ENCODE measurements at places on chromosomes 4 and X.

DNA sequence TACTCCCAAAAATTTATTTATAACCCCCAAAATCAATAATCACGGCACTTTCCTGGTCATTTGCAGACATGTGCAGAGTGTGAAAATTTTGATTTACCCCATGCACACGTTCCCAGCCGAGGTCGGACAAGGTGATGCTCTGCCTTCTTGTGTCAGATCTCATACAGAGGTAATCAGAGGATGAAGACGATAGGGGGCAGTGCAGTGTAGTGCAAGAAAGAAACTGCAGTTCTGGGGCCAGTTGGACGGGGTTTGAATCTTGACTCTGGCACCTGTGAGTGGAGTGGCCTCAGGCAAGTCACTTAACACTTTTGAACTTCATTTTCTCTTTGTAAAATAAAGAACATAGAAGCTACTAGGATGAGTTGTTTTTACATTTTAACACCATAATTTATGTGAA lies 88.4 kb downstream of the FRMPD3 start:
- no peak for DNase-seq

- peak; percentile 40 for DNase-seq
Measured at GRCh38 chr4:158315706-158316105, 105.4 kb downstream of the TMEM144 start.

DNA sequence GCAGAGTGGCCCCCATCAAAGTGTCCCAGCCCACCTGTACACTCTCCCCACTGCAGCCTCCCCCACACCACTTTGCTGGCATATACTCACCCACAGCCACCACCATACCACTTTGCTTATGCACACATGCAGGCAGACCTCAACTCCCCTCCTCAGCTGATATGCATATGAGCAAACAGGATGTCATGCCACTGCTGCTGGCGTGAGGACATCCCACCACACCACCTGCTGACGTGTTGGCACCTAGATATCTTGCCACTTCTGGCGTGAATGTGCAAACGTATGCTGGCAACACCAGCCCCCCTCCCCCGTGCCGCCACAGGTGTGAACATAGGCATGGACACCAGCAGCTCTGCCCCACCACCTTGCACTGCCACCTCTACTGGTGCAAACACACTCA lies 22.4 kb upstream of the MAGEA8 start:
- DNase-seq: no peak

DNA sequence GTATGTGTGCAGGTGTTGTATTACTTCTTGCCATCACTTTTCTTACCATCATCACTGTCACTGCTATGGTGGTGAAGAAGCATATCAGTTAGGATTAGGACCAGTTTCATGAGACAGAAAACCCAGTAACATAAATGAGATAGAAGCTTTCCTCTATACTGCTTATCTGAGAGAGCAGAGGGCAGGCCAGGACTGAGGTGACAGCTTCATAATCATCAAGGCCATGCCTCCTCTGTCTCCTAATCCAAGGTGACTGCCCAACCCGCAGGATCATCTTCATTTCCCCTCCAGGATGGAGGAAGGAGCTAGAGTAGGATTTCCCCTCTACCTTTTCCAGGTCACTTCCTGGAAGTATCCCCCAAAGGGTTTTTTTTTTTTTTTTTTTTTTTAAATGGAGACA lies 35.4 kb downstream of the TMEM131L start:
- no peak for DNase-seq

DNA sequence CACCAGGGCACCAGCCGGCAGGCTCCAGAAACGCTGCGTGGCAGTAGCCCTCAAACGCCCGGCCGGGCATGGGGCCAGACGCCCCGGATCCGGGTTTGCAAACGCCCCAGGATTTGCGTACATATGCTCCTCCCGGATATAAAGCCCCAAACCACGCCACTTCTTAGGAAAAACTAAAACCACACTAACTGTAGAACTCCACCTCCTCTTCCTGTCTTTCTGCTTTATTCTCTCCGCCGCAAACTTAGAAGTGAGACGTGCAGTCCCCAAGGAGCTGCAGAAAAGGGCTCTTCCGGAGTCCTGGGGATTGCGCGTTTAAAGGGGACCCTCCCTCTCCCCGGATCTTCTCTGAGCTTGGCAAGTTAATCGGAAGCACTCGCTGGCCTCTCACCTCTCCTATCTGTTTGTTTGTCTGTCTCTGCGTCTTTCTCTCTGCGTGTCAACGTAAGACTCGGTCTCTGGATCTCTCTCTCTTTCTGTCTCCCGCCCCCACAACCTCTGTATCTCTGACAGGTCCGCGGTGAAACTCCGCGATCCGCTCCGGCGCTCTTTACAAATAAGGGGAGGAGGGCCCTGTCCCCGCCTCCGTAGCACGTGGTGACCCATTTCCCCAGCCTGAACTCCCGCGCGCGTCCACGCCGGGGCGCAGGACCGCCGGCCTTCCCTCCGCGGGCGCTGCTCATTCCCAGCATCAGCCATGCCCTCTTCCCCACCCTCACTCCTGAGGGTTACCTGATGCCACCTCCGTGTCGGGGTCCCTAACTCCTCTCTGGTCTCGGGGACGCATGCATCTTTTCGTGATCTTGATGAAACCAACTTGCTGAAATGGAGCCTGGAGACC lies at the start of gene SLC39A8:
SLC39A8 (minus strand) TSS at position 529 of the 841 bp plus-strand sequence. CDS start 820 bp downstream, outside the sequence.
- no peak for DNase-seq

- DNase-seq: no peak
Measured at GRCh38 chr4:16227462-16227868, 1.2 kb upstream of the TAPT1 start.

- DNase-seq: no peak
Measured at GRCh38 chr4:80171251-80171650, 26.1 kb upstream of the PRDM8 start.

GRCh38 chr4:79390890-79391289 lies 17.1 kb downstream of the GK2 start:
- peak; percentile 2 for DNase-seq

- peak; percentile 95 for DNase-seq
Measured at GRCh38 chrX:1452516-1453394, at the start of gene ASMTL. TSS of gene ASMTL (minus strand) at chrX:1452909. CDS start at chrX:1452840, 69 bp downstream.

DNA sequence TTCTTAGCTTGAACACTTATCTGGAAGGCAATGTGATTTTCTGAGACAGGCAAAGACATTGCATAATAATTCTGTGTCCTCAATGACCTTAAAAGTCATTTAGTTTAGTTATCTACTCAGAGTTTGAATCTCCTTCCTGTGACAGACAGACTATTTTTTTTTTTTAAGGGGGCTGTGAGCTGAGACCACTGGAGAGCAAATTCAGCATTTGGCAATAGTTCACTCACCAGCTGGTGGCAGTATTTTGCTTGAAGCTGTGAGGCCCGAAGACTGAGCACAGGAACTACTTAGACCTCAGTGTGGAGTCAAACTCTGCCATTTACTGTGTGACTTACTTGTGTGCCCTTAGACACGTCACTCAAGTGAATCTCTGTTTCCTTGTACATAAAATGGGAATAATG lies 22.9 kb upstream of the CPE start:
- no peak for DNase-seq

Measured in HS-5 (cell line).